Fibroblast of skin of right quadriceps (primary cell): ENCODE measurements at places on chromosomes 5 and 9.

DNA sequence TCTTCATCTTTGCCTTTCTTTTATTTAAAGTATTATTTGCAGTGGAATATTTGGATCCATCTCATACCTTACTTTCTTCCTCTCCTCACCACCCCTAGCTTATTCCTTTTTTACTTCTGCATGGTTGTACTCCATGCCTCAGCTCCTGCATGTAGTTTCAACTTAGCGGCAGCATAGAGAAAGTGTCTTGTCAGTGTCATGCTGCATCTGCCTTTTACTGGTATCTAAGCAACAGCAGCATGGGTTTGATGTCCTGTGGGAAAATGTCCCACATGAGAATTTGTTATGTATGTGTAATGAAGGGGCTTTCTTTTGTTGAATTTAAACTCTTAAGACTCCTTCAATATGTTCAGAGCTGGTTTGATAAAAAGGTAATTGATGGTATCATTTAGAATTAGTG, 20.6 kb downstream of the TCERG1 start:
- no peak for DNase-seq

DNA sequence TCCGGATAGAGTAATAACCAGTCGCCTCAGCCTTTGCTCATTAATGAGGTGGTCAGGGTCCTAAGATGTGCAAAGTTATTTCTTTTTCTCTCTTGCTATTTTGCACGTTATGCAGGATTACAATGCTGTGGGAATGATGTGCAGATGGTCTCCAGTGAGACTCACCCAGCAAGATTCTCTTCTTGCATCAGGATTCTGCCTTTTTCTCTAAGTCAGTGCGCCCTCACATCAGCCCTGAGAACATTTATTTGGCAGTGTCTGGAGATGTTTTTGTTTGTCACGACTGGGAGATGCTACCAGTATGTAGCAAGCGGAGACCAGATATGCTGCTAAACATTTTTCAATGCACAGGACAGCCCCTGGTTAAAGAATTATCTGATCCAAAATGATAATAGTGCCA, 280.3 kb upstream of the WWC1 start:
- DNase-seq: no peak

DNA sequence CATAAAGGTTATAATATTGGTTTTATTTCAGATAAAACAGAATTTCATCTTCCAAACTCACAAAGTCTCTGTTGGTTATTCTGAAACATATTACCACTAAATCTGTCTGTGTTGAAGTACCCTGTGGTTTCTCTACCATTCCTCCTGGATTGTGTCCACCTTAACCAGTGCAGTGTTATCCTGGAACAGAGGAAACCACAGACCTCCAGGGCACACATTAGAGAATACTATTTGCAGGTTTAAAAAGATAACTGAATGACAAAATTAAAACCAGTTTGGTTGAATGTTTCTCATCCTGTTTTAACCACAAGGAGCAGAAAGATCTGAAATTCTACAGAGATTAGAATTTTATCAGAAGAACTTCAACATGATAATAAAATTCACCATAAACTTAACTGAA, 251.8 kb downstream of the CWC27 start:
- DNase-seq: peak; percentile 76

DNA sequence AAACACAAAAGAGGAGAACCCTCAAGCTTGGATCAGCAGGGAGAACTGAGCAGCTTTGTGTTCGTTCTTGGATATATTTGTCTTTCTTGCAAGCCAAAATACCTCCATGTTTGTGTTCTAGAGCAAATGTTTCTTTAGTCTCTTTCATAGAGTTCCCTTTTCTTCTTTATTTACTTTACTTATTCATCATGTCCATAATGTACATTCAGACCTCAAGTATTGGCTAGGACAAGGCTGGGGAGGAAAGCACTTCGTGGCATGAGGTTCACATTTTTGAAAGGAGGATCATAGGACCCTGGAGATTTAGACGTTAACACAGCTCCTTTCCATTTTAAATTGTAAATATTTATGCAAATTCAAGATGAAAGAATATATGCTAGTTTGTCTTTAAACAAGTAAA, 590.2 kb upstream of the MEF2C start:
- peak; percentile 59 for DNase-seq

- DNase-seq: no peak
Observed at GRCh38 chr5:159564031-159564430, 233.7 kb upstream of the IL12B start.

- DNase-seq: peak; percentile 68
Observed at GRCh38 chr5:97162045-97162444, 19.6 kb upstream of the LIX1 start.

DNA sequence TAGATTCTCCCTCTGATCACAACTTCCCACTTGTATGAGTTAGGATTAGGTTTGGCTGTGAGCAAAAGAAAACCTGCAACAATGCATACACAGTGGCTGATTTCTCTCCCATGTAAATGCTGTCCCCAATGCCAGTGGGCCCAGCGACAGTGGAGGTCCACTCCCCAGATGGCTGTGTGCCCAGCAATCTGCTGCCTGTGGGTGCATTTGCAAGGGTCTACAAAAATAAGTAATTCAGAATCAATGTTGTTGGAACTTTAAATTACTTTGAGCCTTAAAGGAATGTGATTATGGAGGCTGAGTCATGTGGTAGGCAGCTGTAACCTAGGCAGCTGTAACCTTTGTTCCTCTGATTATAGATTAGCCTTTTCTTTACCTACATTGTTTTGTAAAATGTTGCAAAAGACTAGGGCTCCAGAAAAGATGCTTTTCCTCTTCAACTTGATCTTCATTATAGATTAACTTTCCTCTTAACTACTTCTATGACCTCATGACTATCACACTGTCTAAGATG, 14.2 kb upstream of the MXD3 start:
- DNase-seq: no peak

DNA sequence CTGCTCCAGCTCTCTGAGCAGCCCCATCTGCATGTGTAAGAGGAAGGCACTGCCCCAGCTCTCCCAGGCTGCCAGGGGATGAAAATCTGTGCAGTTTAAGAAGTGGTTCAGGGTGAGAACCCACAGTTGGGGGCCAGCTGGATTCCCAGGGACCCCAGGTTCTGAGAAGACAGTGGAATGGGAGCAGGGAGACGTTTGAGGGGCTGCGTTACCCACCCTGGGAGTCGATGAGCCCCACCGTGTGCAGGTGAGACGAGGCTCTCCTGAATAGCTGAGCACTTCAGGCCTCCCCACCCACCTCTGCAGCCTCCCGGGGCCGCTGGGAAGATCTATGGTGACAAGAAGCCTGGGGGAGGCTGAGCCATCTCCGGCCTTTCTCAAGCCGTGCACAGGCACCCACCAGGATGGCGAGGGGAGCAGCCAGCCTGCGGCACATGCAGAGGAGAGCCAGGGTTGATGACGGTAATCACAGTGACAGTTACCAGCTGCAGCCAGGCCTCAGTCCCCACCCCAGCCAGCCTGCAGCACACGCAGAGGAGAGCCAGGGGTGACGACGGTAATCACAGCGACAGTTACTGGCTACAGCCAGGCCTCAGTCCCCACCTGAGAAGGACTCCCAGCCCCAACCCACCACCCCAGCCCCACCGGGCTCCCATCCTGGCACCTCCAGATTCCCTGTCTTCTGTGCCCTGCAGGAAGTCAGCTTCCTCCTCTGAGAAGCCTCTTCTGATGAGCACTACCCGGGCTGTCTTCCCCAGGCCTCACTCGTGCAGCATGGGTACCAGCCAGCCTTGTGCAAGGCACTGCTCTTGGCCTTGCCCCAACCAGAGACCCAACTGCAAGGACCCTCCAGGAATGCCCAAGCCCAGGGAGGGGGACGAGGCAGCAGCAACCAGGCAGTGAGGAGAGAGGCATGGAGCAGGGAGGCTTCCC, 150.8 kb upstream of the PPP1R26 start:
- no peak for DNase-seq

DNA sequence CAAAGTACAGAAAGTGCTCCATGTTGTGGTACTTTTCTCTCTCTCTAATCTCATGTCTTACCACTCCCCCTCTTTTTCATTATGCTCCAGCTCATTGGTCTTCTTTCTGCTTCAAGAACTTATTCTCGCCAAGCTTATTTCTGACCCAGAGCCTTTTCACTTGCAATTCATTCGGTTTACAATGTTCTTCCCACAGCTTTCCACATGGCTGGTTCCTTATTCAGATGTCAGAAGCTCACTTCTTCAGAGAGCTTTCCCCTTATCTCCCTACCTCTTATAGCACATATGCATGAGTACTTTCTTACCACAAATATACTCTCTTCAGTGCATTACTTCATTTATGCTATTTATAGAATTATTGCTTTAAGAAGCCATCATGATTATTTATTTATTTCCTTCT, 338.8 kb upstream of the ATP10B start:
- DNase-seq: no peak

DNA sequence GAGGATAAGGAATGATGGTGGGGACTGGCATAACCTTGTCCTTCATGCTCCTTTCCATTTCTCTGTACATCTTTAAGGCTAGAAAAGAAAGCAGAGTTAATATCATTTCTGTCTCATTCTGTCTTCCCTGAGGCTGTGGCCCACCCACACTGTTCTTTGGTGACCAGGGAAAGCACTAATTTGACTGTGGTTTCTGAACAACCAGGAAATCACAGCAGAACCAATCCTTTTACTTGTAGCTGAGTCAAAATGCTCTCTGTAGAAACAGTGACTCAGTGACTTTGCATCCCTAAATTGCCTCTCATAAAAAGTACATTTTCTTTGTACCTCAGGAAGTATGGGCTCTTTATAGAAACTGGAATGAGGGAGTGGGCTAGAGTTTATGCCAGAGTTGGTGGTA, 28.1 kb downstream of the IL33 start:
- peak; percentile 25 for DNase-seq

GRCh38 chr9:38689678-38690077, 30.3 kb downstream of the FAM240B start:
- DNase-seq: no peak

DNA sequence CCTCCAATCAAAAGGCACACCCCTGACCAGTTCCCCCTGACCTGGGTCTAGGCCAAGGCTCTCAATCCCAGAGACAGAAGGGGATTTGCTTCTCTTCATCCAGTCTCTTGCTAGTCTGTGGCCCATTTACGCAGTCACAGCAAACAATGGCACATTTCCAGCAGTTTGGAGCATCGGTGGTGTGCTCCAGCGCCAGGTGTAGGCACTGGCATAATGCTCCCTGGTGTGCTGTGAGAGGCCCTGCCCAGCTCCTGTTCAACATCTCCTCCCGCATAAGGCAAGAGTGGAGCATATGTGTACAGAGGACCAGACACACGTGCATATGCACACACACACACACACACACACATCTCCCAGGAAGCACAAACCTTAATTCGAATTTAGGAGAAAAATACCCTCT, 79.5 kb upstream of the ERCC6L2 start:
- DNase-seq: no peak

DNA sequence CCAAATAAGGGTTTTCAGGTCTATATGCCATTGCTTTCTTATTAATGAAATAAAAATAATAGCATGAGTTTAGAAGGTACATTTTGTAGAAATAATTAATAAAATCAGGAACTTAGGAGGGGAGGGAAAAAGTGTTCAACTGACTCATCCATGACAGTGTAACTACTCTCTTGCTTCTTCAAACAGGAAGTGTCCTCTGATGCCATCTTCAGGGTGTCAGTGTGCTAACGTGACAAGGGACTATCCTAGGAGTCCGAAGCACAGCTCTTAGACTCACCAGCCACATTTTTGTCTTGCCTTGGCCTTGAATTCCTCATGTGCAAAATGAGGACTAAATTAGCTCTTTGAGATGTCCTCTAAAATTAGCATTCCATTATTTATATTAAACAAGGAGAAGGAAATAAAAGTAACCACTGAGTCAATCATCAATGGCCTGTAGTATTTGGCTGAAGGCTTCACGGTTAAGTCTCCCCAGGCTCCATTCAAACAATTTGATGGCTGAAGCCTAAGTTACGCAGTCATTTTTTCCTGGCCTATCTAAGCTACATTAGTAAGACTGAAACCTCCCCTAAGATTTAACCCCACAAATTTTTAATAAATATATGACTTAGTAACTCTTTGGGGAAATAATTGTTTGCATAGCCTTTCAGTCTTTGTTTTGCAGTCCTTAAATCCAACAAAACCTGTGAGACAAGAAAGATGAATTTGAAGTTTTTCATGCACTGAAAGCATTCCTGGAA, 151.1 kb downstream of the ARL15 start:
- DNase-seq: peak; percentile 42

DNA sequence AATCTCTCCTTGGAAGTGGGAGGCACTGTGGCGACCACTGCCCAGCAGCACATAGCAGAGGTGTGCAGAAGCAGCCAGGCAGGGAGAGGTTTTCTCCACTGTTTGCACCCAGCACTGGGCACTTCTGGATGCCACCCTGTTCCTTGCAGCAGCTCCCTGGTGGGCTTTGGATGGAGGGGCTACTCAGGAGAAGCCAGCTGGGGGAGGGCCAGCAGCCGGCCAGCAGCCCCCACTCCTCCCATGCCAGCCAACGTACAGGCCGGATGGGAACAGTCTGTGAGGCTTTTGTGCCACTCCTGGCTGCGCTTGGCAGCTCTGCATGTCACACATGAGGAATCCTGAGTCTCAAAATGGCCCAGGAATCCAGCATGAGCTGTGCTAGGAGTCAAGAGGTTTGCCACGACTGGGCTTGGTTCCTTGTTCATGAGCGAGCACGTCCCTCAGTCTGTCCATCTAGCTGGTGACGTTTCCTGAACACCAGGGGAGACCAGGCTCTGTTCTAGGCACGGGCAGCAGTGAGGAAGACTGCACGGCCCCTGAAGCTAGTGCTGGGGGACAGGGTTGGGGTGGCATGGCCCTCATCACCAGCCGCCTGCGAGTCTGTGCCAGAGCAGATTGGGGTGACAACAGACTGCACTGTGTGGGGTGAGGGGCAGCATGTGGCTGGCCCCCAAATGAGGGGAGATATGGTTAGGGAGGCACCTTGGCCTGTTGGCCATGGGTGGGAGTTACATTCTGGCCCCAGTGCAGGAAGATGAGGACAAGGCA, 10.1 kb downstream of the PHF2 start:
- no peak for DNase-seq

- no peak for DNase-seq
Observed at GRCh38 chr5:181092428-181092827, 38.5 kb downstream of the OR2V1 start.

DNA sequence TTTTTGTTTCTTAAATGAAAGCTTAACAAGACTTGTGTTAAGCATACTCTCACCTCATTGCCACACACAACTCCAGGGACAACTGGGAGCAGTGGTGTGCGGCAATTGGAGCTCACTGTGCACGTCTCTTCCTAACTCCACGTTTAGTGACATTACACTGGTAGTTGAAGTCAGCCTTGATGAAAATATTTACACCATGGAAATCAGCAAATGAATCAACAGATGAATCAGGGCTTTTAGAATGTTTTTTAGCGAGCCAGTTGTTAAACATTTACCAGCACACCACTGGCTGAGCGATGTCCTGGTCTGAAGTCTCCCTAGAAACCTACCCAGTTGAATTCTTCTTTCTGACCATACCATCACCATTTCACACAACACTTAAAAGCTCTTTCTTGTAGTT, 67.3 kb downstream of the KLHL3 start:
- no peak for DNase-seq

GRCh38 chr5:137207023-137207760, 291.9 kb downstream of the SPOCK1 start:
- DNase-seq: no peak
